Ascending aorta (tissue), 2 donors: ENCODE measurements at places on chromosomes 13 and 19. TPM values are rescaled to one million over a fixed set of nuclear protein-coding genes. Genes with fewer than 3 reads are reported as not detected.

GRCh38 chr13:31528176-31528575, 211.2 kb upstream of the RXFP2 start:
- H3K4me3 ChIP-seq = no peak overlapping the region
- H3K27ac ChIP-seq = no peak overlapping the region
- no peak for DNase-seq
- no peaks in the 10 kb centered on the region for H3K36me3 ChIP-seq

GRCh38 chr19:46392837-46393236, 20.5 kb downstream of the CCDC8 start:
- no peaks in the 10 kb centered on the region for H3K27me3 ChIP-seq
- H3K4me3 ChIP-seq = no peak overlapping the region
- peak overlapping the region; percentile 66 for H3K27ac ChIP-seq
- peaks cover 5% of the 10 kb centered on the region for H3K4me1 ChIP-seq

- no peak for DNase-seq
- peak overlapping the region; percentile 95 for H3K27ac ChIP-seq
- H3K36me3 ChIP-seq = no peaks in the 10 kb centered on the region
- no peaks in the 10 kb centered on the region for H3K27me3 ChIP-seq
- H3K4me3 ChIP-seq = peak overlapping the region; percentile 58
Observed at GRCh38 chr13:44140888-44141724, 232.5 kb upstream of the SERP2 start.

DNA sequence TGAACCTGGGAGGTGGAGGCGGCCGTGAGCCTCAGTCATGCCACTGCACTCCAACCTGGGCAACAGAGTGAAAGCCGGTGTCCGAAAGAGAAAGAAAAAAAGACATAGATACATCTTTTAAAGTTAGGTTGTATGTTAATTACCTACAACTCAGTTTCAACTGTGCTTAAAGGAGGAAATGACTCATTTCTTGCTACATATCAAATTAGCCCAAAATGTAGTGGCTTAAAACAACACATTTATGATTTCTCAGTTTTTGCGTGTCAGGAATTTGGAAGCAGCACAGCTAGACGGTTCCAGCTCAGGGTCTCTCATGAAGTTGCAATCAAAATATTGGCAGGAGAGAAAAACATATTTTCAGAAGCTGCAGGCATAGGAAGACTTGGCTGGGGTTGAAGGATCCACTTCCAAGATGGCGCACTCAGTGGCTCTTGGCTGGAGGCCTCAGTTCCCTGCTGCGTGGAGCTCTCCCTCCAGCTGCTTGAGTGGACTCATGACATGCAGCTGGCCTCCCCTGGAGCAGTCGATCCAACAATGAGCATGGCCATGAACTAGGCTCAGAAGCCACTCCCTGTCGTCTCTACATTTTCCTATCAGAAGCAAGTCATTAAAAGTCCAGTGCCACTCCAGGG, 7.1 kb downstream of the LDLR start:
- no peak overlapping the region for H3K4me3 ChIP-seq
- DNase-seq = no peak
- H3K27ac ChIP-seq = peak overlapping the region; percentile 80
- peaks cover 9% of the 10 kb centered on the region for H3K36me3 ChIP-seq
- peaks cover 10% of the 10 kb centered on the region for H3K4me1 ChIP-seq

DNA sequence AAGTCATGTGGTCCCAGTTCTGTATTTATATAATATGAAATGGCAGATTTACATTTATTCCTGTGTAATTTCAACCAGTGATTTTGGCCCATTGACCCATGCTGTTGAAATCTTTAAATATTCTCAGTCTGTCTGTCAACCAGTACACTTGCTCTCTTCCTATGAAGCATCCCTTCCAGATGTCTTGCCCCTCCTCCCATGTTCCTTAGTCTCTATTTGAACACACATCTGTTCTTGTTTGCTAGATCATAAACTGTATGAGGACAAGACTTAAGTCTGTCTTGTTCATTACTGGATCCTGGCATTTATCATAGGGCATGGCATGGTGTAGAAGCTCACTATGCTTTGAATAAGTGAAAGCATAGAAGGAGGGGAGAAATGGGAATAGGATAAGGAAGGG, 34.9 kb downstream of the STARD13 start:
- no peak for DNase-seq
- H3K4me3 ChIP-seq = no peak overlapping the region
- no peak overlapping the region for H3K27ac ChIP-seq
- no peaks in the 10 kb centered on the region for H3K4me1 ChIP-seq
- no peaks in the 10 kb centered on the region for H3K27me3 ChIP-seq

- no peaks in the 10 kb centered on the region for H3K27me3 ChIP-seq
- no peaks in the 10 kb centered on the region for H3K36me3 ChIP-seq
- no peaks in the 10 kb centered on the region for H3K4me1 ChIP-seq
- no peak for DNase-seq
- H3K27ac ChIP-seq = no peak overlapping the region
Observed at GRCh38 chr19:31980796-31981195, 364.6 kb upstream of the ZNF507 start.

DNA sequence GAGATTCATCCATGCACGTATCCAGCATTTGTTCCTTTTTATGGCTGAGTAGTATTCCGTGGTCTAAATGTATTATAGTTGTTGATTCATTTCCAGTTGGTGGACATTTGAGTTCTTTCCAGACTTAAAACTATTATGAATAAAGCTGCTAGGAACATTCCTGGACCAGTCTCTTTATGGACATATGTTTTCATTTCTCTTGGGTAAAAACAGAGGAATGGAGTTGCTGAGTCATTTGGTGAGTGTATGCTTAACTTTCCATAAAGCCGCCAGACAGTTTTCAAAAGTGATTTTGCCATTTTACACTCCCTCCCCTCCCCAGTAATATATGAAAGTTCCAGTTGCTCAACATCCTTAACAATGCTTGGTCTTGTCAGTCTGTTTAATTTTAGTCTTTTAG, 116.4 kb downstream of the TSHZ3 start:
- H3K36me3 ChIP-seq = no peaks in the 10 kb centered on the region
- DNase-seq = no peak
- no peaks in the 10 kb centered on the region for H3K4me1 ChIP-seq
- no peaks in the 10 kb centered on the region for H3K27me3 ChIP-seq

DNA sequence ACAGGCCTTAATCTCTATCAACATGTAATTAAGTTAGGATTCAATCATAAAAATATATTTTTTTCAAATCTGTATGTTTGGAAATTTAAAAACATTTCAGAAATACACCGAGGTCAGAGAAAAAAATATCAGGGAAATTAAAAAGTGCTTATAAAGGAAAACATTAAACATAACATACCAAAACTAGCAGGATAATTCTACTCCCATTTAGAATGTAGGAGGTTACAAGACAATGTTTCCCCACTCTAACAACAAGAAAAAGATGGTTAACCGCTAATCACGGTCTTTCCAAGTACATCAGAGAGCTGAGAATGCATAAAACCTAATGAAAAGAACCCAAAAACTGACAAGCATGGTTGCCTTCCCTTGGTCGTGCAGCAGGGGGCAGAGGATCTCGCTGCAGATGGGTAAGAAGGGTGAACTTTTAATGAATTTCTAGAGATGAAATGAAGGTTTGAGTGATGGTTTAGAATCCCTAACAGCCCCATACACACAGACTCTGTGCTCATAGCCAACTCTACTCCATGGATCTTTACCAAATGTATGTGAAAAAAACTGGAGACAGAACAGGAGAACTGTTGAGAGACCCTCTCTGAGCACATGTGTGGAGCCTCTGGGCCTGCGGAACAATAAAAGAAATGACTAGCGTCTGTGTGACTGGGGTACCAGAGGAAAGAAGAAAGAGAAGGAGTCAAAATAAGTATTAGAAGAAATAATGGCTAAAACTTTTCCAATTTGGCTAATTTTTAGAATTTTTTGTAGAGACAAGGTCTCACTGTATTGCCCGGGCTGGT, 51.3 kb upstream of the LSM14A start:
- no peaks in the 10 kb centered on the region for H3K27me3 ChIP-seq
- H3K4me1 ChIP-seq = no peaks in the 10 kb centered on the region
- H3K4me3 ChIP-seq = no peak overlapping the region
- no peak for DNase-seq
- no peaks in the 10 kb centered on the region for H3K36me3 ChIP-seq

- DNase-seq = peak; percentile 61
- H3K36me3 ChIP-seq = no peaks in the 10 kb centered on the region
- H3K4me3 ChIP-seq = no peak overlapping the region
- H3K27ac ChIP-seq = no peak overlapping the region
Observed at GRCh38 chr13:114081761-114082681, 50.4 kb downstream of the RASA3 start.

- H3K36me3 ChIP-seq = no peaks in the 10 kb centered on the region
- no peak overlapping the region for H3K4me3 ChIP-seq
- H3K27me3 ChIP-seq = no peaks in the 10 kb centered on the region
- no peak for DNase-seq
- no peaks in the 10 kb centered on the region for H3K4me1 ChIP-seq
Observed at GRCh38 chr13:64817691-64818090, 2412.4 kb downstream of the PCDH9 start.

GRCh38 chr19:8468761-8469373, 24.1 kb downstream of the HNRNPM start:
- no peaks in the 10 kb centered on the region for H3K27me3 ChIP-seq
- no peak for DNase-seq
- H3K4me1 ChIP-seq = no peaks in the 10 kb centered on the region
- H3K27ac ChIP-seq = no peak overlapping the region
- H3K4me3 ChIP-seq = no peak overlapping the region
- peaks cover 94% of the 10 kb centered on the region for H3K36me3 ChIP-seq

- no peak for DNase-seq
- no peaks in the 10 kb centered on the region for H3K4me1 ChIP-seq
- no peak overlapping the region for H3K4me3 ChIP-seq
- H3K36me3 ChIP-seq = no peaks in the 10 kb centered on the region
Observed at GRCh38 chr13:45548281-45548680, 67.3 kb downstream of the ERICH6B start.

- peak overlapping the region; percentile 16 for H3K27ac ChIP-seq
- H3K4me1 ChIP-seq = no peaks in the 10 kb centered on the region
- no peak overlapping the region for H3K4me3 ChIP-seq
- H3K36me3 ChIP-seq = peaks cover 99% of the 10 kb centered on the region
- no peak for DNase-seq
- no peaks in the 10 kb centered on the region for H3K27me3 ChIP-seq
Observed at GRCh38 chr13:110463871-110464510, 97.5 kb downstream of the RAB20 start.

ATCAY gene
- not detected for total RNA-seq

TNNI3 gene
- total RNA-seq = not detected

GAPDHS gene
- not detected for total RNA-seq

ANKLE1 gene
- total RNA-seq = not detected

CCDC8 gene
- total RNA-seq = 10.0 TPM

GNG8 gene
- not detected for total RNA-seq
